ENCODE measurements at places on chromosomes 1 and 21. TPM values are rescaled to one million over a fixed set of nuclear protein-coding genes. Genes with fewer than 3 reads are reported as not detected.

UBASH3A gene
- not detected for total RNA-seq

DIRAS3 gene
- 5.4 TPM for total RNA-seq

AKNAD1 gene
- total RNA-seq, result not detected

B3GALT2 gene
- not detected for total RNA-seq

OLIG2 gene
- not detected for total RNA-seq

RNU1-2 gene
- total RNA-seq, result under 0.01 TPM

NOC2L gene
- total RNA-seq, result 121 TPM

RIPK4 gene
- total RNA-seq, result 0.04 TPM

PODN gene
- 0.60 TPM for total RNA-seq

RPL22 gene
- total RNA-seq, result 136 TPM

CDC42 gene
- 947 TPM for total RNA-seq

YTHDF2 gene
- total RNA-seq, result 91.9 TPM

CFAP57 gene
- total RNA-seq, result 0.20 TPM

ARMH1 gene
- not detected for total RNA-seq

LUZP1 gene
- total RNA-seq, result 54.3 TPM

ELAVL4 gene
- total RNA-seq, result not detected

STIL gene
- 15.8 TPM for total RNA-seq

HSF2BP gene
- 0.53 TPM for total RNA-seq

SGIP1 gene
- 7.7 TPM for total RNA-seq

MCOLN3 gene
- not detected for total RNA-seq

VHLL gene
- total RNA-seq, result not detected

OR14K1 gene
- not detected for total RNA-seq

PRKCZ gene
- 0.59 TPM for total RNA-seq

HMGCS2 gene
- not detected for total RNA-seq

SPATA21 gene
- not detected for total RNA-seq

SPATA45 gene
- total RNA-seq, result not detected

TRIM46 gene
- total RNA-seq, result 4.9 TPM

ASCL5 gene
- total RNA-seq, result not detected

OR13G1 gene
- total RNA-seq, result not detected

TRABD2B gene
- not detected for total RNA-seq

FCRL5 gene
- total RNA-seq, result under 0.01 TPM

C21orf91 gene
- 4.7 TPM for total RNA-seq

PIGR gene
- total RNA-seq, result not detected

LCE1E gene
- not detected for total RNA-seq

OR10J5 gene
- total RNA-seq, result not detected

PRELP gene
- total RNA-seq, result not detected

IFNLR1 gene
- total RNA-seq, result not detected

SLC37A1 gene
- 11.8 TPM for total RNA-seq

ELAPOR1 gene
- total RNA-seq, result 0.21 TPM

OR2L8 gene
- not detected for total RNA-seq

RIMKLA gene
- 0.04 TPM for total RNA-seq

CFH gene
- total RNA-seq, result 74.6 TPM

FCAMR gene
- total RNA-seq, result not detected

IGSF9 gene
- total RNA-seq, result not detected

Measured in pulmonary artery endothelial cell (primary cell).